Stimulated activated CD4-positive, alpha-beta T cell treated with anti-CD3 and anti-CD28 coated beads, Interleukin-2, amount 100 ng/mL, for 24 hours (primary cell): ENCODE measurements at places on chromosomes 5 and 9.

GRCh38 chr5:677131-678101 is 15.7 kb downstream of the TPPP start:
- peak; percentile 1 for DNase-seq

GRCh38 chr5:14063691-14064090 is 79.5 kb upstream of the TRIO start:
- no peak for DNase-seq

DNA sequence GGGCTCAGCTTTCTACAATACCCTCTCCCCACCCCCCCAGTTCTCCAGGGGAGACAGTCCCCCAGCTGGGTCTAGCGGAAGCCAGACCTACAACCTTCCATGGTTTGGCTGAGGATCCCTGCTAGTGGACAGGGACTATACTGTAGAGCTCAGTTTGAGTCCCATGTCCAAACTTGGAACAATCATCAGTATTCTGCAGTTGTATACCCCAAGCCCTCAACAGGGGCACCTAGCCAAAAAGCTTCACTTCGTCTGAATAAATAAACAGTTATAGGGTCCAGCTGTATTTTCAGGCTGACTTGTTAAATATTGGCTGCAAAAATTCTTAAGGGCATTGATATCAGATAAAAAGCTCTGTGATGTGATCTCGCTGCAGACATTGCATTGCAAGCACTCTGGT is 15.4 kb upstream of the C9 start:
- no peak for DNase-seq

GRCh38 chr5:135239453-135240282 is 159.4 kb downstream of the MACROH2A1 start:
- DNase-seq: no peak

DNA sequence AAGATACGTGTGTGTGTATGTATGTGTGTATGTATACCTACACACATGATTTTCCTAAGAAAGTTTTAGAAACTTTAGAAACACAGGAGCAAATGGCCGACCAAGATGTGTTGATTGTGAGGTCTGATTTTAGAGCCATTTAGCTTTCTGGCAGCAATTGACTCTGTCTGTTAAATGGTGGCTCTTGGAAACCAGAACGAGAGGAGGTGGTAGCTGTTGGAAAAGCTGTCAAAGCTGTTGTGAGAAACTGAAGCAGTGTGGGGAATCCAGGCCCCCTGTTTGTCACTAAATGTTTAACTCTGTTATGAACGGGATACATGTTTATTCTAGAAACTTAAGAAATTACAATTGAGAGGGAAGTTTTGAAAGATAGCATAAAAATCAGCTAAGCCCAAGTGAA is 91.4 kb downstream of the GOLPH3 start:
- DNase-seq: no peak

GRCh38 chr5:133259199-133259997 is 207.6 kb downstream of the HSPA4 start:
- DNase-seq: no peak
